PC-3 (cell line): ENCODE measurements at places on chromosomes 6 and 20. TPM values are rescaled to one million over a fixed set of nuclear protein-coding genes. Genes with fewer than 3 reads are reported as not detected.

GRCh38 chr6:125858427-125859320 is 67.9 kb downstream of the NCOA7 start:
- peak; percentile 85 for DNase-seq

DNA sequence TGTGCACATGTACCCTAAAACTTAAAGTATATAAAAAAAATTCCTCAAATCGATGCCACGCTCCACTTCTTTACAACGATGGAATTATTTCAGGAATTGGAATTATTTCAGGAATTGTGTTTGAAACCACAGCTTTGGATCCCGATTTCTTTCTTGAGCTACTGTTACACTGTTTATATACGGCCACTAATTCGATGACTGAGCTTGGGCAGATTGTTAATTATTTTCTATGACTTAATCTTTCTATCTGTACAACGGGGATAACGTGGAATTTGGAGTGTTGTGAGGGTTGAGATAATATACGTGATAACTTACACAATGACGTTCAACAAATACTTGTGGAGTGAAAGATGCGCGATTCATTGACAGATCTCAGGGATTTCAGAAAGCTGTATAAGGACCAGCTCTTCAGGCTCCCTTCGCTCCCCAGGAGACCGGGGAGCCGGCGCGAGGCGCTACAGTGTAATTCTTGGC is 171.3 kb downstream of the SLC16A10 start:
- peak; percentile 3 for DNase-seq

DNA sequence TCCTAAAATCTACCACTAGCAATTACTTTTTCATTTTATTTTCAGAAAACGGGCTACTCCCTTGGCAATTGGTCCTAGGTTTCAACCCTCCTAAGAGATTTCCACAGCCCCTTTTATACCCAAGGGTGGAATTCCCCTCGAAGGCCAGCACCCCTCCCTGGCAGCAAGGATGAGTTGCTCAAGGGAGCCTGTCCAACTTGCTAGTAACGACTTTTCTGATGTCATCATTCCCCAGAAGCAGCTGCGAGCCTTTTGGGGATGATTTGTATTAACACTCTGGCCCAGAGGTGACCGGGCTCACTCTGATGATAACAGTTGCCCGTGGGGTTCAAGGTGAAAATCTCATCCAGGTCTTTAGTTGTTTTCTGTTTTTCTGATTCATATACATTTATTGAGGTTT is 30.7 kb upstream of the NAA20 start:
- no peak for DNase-seq

DNA sequence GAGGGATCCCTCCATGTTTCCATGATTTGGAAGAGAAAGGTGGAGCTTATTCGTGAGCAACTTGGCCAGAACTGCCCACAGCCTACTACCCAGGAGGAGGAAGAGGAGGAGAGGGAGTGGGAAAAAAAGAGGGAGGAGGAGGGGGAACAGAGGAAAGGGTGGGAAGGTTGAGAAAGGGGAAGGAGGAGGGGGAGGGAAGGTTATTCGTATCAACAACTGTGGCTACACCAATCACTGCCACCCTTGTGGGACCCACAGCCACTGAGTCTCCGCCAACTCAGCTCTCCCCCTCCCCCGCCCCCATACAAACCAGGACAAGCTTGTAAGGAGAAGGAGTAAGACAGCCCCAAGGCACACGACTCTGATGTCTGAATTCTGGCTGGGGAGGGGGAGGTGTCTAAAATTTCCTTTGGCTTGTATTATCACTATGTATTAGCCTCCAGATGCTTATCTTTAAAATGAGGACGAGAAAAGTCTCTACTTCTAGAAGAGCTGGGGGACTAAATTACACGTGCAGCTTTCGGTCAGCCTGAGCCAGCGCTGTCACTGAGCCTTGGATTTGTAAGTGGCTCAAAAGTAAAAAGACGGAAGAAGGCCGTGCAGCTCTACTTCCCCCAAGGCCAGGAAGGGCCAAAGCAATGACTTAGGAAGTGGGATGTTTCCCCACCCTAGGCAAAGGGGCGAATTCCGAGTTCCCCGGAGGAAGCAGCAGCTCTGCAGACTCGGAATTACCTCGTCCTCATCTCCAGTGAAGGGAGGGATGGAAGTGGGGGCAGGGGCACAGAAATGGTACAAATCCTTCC is 1.0 kb downstream of the FKBP1A start:
- DNase-seq, result peak; percentile 63

- no peak for DNase-seq
Measured at GRCh38 chr20:18005990-18006364, 37.2 kb downstream of the MGME1 start.

- DNase-seq, result no peak
Measured at GRCh38 chr20:50977066-50978021, 18.7 kb downstream of the MOCS3 start.

DNA sequence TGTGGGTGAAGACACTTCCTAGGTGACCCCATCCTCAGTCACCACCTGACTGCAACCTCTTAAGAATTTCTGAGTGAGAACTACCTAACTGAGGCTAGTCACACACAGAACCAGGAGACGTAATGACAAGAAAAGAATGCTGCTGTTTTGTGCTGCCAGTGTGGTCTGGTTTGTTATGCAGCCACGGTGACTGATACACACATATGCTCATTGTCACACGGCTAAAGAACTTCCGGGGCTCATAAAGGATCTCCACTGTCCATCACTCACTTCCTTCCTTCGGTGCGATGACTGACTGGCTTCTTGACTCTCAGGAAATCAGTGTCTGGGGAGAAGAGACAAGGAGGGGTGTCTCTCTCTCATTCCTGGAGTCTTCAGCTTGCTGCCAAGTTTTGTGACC is 88.0 kb downstream of the SLC24A3 start:
- no peak for DNase-seq

DNA sequence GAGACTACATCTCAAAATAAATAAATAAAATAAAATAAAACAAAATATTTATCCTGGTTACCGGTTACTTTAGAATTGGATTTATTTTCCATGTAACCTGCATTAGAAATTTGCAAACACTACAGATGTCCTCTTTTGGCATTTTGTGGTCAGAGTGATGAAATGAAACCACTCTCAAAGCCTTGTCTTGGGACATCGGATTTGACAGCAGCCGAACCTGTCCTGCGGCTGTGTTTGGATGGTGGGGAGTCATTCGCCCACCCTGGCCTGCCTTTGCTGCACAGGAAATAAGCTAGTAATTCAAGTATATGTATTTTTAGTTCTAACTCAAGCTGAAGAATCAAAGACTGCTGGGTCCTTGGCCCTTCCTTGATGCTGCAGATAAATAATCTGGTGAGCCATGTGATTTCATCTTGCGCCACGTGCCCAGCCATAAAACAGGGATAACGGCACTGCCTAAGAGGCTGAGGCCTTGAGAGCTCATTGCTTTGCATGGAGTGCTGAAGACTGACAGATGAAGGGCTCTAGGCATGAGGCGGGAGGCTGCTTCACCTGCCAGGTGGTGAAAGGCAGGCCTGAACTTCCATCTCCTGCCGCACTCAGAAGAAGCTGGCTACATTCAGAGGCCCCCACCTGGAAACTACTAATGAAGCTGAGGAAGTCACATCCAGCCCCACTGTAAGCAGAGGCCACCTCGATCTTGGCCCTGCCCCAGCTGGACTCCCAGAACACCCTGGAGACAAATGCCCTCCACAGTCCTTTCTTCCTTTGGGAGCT is 76.9 kb downstream of the NOL4L start:
- DNase-seq, result no peak

GRCh38 chr6:7998103-7998725 is 66.0 kb downstream of the BLOC1S5 start:
- peak; percentile 47 for DNase-seq

DNA sequence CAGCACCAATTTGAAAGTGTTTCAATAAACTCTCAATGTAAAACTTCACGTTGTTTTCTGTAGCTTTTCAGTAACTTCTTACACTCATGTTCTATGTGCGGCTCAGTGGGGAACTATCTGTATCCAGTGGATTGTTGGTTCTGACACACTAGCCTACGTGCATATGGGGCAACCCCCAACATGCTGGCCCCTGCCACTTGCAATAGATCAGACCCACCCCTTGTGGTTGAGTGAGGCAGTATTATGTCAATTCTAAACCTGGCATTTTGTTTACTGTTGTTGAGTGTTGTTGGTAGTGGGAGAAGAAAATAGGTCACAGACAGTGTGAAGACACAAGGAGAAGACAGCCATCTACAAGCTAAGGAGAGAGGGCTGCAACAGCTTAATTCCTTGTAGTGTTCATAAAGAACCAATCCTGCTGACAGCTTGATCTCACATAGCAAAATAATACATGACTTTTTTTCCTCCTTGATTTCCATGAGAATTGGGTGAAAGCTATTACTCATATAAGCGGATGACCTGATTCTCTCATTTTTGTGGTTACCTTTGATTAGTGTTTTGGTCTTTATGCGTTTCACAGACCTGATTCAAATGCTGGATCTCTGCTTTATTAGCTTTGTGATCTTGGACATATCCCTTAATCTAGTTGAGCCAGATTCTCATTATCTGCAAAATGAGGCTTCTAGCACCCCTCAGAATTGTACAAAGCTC is 320.4 kb downstream of the LAMA2 start:
- DNase-seq, result no peak

- no peak for DNase-seq
Measured at GRCh38 chr20:40283689-40284088, 405.3 kb downstream of the MAFB start.

DNA sequence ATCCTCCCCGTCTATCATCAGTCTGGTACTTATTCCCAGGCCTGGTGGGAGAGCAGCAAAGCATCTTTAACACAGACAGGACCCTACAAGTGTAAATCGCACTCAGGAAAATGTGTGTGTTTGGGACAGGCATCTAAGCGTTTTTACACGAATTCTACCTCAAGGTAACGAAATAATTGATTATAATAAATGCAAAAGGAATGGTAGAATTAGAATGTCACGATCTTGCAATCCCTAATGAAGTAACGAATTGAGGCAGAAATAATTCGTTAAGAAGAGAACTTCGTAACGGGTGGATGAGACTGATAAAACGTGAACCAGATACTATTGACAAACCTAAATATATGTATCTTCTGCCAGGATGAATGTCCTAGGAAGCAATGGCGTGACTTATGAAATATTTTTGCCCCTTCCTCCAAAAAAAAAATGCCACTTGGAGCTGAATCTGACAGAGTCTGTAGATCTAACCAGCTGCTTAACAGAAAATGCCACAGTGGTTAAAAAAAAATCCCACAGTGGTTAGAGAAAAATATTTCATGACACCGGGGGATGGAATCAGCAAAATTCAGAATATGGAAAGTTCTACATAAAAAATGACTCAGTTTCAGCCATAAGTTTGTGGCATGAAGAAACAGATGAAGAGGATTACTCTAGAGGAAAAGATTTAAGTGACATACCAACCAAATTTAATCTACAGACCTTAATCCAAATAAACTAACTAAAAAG is 68.7 kb downstream of the F13A1 start:
- DNase-seq, result no peak

DNA sequence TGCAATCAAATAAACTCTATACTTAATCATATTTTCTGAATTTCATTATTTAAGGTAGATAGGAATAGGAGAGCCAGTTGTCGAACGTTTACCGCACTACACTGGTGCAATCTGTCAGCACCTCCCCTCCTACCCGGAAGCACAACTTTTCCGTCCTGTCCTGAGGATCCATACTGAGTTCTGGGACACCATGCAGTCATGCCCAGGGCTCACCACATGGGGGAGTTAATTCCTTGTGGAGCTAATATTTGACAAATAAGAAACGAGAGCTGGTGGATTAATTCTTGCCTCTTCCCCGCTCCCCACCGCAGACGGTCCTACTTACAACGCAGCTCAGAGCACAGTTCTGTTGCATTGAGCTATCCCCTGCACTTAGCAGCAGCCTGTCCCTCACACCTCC is 107.7 kb upstream of the RALGAPA2 start:
- peak; percentile 29 for DNase-seq

GRCh38 chr6:92806254-92806653 is 613.1 kb downstream of the EPHA7 start:
- DNase-seq, result no peak

DNA sequence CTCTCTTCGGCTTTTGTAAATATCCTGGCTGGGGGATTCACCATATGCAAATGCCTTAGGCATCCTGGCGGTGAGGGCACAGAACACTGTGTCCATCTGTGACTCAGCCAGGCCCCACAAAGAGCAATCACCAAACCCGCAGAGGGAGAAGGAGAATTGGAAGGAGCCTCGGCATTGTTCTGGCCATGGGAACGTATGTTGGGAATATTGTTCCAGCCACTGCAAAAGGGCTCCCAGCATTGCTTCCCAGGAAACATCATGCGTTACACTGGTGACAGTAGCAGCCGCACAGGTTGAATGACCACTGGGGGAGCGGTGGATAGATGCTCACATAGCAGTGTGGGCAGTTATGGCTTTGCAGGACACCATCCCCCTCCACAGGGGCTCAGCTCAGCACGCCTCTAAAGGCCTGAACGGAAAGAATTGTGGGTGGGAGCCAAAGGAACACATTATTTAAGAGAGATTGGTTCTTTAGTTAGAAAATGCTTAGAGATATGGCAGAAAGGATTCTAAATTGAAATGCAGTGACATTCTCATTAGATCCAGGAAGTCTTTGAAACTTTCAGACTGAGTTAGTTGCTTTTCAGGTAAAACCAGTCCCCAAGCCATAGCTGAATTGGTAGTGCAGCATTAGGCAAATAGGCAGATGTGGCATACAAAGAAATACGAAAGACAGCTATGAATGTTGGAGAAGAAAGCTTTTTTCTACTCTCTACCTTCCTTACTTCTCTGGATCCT is 104.3 kb downstream of the RNF144B start:
- peak; percentile 42 for DNase-seq

DNA sequence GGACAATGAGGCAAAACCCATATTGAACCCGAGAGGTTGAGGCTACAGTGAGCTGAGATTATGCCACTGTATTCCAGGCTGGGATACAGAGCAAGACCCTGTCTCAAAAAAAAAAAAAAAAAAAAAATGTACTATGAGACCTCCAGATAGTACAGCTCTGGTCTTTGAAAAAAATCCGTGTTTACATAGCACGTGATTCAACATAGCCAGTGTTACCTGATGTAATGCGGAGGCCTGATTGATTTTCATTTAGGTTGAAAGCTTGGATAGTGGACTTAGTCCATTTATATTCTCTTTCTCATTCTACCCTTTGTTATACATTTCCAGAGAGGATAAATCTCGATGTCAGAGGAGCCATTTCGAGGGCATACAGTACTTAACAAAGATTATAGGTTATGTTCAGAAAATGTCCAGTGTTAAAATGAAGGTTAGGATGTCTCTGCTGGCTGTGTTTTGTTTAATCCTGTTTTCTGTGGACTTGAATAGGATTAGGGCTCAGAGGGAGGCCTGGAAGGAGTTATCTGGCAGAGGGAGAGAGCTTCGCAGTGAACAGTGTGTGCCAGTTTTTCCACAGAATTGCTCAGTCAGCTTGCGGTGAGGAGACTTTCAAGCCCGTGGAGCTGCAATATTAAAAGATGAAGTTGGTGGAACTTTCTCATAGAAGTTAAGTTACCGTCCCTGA is 33.9 kb upstream of the BCLAF1 start:
- DNase-seq, result no peak

Gene BPIFB4
- not detected in 2 replicates for total RNA-seq

Gene KIAA1755
- 0.44 and 0.86 TPM in 2 replicates for total RNA-seq

Gene TRIM40
- total RNA-seq, result not detected in 2 replicates

Gene GPX6
- not detected in 2 replicates for total RNA-seq
